GM04503 (cell line): ENCODE measurements at places on chromosomes 11 and 22.

- DNase-seq: peak; percentile 65
These were observed 66.9 kb upstream of the RRM1 start for GRCh38 chr11:4027746-4028145.

DNA sequence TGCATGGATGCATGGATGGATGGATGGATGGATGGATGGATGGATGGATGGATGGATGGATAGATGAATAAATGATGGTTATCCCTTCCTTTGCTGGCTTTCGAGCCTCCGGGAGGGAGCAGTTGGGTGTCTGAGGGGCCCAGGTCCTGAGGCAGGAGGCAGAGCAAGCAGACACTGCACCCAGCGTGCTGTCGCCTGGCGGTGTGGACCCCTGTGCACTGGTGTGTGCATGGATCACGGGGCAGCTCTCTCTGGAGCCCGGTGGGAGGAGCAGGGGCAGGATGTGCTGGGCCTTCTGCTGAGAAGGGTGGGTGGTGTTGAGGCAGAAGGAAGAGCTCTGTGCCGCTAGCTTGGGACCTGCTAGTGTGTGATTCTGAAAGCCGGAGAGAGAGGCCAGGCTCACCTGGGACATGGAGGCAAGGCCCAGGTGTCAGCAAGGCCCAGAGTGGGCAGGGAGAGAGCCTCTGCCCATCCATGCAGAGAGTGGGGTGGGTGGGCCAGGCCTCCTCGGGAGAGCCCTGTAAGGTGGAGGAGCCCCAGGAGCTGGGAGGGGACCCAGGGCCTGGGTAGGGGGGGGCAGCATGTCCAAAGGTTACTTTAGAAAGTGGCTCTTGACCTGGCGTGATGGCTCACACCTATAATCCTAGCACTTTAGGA is 254.4 kb downstream of the BRD1 start:
- DNase-seq: no peak

DNA sequence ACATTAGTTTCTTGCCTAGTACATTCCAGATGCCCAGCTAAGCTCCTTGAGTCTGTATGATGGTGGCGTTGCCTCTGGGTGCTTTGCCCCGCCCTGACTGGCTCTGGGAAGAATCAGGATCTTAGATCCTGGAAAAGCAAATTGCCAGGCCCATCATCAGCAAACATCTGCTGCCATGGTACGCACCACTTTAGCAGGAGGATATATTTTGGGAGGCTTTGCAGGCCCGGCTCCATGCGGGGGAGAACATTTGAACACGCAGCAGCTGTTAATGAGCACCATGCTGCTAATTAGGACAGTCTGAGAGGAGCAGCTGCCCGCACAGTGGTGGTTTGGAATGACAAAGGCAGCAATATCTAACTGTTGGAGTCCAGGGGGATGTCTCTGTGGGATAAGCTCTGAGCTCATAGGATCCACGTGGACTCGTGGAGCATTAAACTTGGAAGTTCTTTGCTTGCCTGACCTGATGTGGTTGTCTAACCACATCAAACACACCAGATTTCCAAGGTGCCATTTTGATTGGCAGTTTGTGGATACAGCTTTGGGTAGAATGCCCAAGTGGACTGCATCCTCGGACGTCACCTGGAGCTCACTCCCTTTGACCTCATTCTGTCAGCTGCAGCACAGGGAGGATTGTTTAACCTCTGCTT is 217.0 kb upstream of the ZBED5 start:
- DNase-seq: no peak

DNA sequence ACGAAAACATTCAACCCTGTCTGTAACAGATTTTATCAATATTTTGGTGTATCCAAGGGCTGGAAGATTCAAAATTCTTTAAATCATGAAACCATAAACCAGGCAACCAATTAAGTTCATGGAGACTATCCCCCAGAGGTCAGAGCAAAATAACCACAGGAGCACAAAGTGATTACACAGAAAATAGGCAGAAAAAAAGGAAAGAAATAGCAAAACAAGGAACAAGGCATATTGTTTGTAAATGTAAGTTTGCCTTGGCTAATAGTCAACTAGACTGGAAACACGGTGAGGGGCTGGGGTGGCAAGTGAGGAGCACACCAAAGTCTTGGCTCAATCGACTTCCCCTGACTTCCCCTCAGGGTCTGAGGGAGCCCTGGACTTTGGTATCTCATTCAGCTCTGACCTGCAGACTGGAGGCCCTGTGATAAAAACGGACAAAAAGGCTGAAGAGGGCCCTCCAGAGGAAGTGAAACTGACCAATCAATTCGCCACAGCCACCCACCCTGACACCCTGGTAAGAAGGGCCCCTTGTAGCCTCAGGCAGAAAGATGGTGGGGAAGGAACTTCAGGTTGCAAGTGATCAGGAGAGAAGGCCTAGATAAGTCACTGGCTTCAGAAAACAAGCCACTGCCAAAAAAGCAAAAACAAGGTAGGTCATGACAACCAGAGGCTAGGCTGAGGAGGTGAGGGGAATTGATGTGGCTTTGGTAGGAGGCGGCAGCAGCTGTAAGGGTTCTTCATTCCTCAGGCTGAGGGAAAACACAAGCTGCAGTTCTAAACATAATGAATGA is 1.8 kb downstream of the SIK3 start:
- peak; percentile 67 for DNase-seq

DNA sequence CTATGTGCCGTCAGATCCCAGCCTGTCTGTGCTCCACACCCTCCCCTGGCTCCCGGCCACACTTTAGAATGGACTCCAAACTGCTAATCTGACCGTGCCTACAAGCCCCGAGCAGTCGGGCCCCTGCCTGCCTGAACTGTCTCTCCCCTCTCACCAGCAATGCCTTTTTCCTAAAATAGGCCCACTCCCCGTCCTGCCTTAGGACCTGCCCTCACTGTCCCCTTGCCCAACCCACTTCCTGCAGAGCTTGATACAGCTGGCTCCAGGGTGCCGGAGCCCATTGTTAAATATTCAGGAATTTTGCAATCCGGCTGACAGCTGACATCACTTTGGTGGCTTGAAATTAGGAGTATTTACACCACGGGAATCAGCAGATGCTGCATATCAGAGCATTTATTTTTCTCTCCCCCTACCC is 21.4 kb downstream of the MN1 start:
- no peak for DNase-seq

- no peak for DNase-seq
These were observed 380.8 kb upstream of the CADM1 start for GRCh38 chr11:115884800-115885534.

DNA sequence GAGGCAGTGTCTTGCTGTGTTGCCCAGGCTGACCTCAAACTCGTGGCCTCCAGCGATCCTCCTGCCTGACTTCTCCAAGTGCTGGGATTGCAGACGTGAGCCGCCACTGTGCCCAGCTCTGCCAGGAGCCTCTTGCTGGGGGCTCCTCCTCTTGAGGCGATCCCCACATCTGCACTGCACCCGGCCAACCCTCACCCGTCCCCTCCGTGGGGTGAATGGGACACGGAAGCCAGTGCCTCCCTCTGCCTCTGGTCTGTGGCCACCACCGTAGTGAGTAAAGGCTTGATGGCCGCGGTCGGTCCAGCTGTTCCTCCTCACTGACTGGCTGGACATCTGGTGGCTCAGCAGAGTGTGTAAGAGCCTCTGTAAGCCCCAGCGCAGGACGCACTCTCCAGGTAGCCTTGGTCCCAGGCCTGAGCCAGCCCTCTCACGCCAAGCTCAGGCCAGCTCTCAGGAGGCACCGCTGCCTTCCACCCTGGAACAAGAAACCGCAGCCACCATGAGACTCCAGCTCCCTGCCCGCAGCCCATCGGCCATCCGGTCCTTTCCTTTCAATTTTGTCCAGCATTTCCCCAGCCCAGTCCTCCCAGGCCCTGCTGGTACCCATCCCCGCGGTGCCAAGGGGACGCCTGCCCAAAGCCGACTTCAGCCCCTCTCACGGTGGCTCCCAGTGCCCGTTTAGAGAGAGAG is 100.3 kb downstream of the BRD1 start:
- no peak for DNase-seq

- no peak for DNase-seq
These were observed 84.1 kb downstream of the PDE2A start for GRCh38 chr11:72589802-72590761.

- DNase-seq: no peak
These were observed 3.7 kb upstream of the FLRT1 start for GRCh38 chr11:64032050-64032449.
